Activated CD4-positive, alpha-beta T cell treated with anti-CD3 and anti-CD28 coated beads, Interleukin-2, amount 50 U/mL, for 24 hours (primary cell): ENCODE measurements at places on chromosomes 6 and 20.

DNA sequence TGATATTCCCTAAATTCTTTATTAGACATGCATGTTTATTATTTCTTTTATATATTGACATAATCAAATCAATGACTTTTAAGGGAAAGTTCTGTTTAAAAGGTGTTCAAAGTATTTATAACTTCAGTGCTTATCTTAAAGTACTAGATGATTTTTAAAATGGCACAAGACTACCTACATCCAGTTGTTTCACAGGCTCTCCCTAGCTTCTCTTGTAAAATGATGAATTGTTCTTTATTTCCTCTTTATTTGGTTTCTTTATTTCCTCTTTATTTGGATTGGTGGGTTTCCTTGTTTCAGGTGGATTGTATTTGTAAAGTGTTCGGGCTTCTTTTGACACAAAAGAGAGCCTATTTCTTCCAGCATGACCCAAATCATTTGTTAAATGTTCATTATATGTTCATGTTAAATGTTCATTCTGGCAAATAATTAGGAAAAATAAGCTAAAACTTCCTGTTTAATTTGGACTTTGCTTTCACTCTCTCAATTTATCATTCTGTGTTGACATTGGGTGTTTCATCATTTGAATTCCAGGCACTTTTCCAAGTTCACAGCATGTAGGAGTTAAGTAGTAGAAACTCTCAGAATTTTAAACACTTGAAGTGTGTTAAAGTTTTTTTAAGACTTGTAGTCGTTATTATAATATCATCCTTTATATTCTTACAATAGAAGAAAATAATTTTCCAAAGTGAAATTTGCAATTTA lies 24.6 kb downstream of the MLIP start:
- DNase-seq = no peak

DNA sequence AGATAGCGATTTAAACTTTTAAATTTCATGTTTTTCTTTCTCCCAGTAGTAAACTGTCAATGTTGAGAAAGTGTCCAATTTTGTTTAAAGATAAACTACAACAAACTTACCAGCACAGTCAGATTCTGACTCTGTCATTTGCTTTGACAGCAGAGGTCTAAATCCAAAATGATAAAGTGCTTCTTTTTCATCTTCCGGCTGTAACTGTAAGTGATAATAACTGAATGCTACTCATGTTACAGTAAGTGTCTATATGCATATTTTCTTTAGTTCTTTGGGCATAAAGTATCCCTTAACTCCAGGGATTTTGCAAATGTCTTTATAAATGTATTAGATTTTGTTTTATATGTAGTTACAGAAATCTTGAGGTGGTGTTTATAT lies 610.4 kb downstream of the RFPL4B start:
- DNase-seq = no peak

GRCh38 chr20:61667056-61667792 lies 398.5 kb downstream of the TAF4 start:
- DNase-seq = no peak

DNA sequence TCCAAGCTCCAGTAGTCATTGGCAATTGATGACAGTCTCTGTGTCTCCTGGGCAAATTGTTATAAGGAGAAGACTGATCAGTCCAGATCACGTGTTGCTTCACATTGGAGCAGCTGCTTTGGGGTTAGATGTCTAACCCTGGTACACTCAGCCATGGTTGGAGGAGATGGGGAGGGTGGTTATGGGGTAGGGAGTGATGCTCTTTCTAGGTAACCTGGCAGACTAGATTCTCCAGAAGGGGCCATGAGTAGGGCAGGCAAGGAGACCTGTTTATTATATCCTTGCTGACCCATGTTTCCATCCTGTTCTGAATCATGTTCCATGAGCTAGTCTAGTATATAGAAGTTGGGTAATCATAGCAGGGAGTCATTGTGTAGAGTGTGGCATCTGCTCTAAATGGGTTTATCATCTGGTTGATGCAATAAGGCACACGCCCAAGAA lies 50.8 kb upstream of the BACH2 start:
- no peak for DNase-seq

- no peak for DNase-seq
Observed at GRCh38 chr20:51542033-51542570, 417 bp downstream of the NFATC2 start.
